ENCODE measurements at places on chromosomes 3 and 15.

DNA sequence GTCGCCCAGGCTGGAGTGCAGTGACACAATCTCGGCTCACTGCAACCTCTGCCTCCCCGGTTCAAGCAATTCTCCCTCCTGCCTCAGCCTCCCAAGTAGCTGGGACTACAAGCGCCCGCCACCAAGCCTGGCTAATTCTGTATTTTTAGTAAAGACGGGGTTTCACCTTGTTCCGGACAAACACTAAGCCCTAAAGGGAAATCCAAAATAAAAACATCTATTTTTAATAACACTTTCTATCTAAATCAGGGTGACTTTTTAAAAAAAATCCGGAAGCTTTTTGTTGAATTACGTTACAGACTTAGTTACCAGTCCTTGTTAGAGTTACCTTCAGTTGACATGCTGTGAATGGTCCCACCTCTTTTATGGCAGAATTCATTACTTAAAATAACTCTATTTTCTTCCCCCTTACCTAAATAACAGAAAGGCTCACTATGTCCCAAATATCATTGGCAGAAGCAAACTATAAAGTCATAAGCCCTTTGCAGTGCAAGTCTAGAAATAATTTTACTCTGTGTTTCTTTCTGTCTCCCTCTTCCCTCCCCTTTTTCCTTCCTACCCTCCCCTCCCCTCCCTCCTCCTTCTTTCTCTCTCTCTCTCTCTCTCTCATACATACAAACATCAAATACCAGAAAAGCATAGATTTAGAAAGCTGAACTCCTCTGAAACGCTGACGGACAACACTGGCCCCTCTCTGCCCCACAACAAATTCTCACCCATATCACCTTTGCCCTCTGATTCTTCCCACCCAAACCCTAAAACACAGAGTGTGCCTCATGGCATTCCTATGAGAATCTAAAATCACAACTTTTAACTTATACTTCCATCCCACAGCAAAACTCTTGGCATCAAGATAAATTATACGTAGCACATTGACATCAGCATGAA, 18.3 kb downstream of the THBS1 start:
- no peak for DNase-seq

DNA sequence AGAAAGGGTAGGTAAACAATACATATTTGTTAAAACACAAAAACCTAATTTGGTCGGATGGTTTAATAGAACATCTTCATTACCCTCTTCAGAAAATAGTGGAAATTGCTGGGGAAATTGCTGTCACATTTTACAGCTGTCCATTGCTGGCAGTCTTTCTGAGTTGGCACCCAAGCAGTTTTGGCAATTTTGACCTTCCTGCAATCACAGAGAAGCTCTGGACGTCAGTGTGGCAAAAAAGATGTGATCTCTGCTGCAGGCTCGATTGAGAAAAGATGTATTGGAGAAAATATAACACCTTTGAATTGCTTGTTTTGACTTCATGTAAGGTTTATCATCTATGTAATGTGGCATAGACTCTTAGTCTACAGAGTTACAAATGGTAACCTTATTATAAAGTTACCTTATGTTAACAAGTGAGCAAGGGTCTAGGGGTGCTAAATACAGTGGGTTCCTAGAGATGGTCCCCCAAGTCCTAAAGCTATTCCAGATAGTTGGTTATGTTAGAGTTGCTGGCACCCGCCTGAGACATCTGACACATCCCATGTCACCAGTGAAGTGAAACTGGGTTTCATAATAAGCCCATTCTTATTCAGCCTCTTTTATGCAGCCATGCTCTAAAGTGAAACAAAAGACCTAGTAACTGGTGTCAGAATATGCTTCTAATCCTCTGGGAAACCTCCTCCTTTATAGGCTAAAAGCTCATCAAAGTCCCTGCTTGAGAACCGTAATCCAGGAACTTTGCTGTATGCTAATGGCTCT, 14.0 kb downstream of the UBE2E1 start:
- DNase-seq, result no peak

DNA sequence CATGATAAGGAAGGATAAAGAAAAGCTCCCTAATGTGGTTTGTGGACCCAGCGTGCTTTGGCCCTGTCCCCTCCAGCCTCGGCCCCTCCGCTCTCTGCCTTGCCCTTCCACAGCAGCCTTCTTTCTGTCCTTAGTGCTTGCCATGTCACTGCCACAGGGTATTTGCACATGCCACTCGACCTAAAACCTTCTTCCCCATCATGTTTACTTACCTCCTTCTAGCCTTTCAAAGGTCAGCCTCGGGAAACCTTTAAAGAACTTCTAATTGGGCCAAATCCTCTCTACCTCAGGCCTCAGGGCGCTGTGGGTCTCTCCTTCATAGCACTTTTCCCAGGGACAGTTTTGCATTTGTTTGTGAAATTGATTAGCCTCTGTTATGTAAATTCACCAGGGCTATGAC, 73.0 kb downstream of the SCN11A start:
- no peak for DNase-seq

DNA sequence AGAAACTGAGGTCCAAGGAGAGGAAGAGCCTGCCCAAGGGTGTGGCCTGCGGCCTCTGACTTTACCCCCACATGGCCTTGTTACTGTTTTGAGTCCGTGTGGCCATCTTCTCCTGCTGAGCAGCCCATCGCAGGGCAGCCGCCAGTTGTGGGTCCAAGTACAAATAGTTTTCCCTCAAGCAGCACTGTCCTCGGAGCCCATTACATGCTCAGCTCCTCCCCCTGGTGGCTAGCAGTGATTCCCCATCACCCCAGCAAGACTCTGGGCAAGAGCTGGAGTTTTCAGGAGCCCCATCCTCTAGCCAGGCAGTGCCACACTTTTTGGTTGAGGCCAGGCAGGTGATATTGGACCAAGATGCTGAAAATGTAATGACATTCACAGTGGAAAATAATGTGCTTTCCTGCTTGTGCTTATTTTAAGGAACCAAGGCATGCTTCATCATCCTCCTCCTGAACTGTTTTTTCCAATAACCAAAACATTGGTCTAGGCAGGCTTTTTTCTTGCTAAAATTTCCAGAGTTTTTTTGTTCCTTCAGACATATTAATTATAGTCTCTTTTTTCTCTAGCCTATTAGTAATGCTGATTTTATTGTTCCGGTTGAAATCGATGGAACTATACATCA, 23.2 kb upstream of the VILL start:
- DNase-seq, result peak; percentile 64

DNA sequence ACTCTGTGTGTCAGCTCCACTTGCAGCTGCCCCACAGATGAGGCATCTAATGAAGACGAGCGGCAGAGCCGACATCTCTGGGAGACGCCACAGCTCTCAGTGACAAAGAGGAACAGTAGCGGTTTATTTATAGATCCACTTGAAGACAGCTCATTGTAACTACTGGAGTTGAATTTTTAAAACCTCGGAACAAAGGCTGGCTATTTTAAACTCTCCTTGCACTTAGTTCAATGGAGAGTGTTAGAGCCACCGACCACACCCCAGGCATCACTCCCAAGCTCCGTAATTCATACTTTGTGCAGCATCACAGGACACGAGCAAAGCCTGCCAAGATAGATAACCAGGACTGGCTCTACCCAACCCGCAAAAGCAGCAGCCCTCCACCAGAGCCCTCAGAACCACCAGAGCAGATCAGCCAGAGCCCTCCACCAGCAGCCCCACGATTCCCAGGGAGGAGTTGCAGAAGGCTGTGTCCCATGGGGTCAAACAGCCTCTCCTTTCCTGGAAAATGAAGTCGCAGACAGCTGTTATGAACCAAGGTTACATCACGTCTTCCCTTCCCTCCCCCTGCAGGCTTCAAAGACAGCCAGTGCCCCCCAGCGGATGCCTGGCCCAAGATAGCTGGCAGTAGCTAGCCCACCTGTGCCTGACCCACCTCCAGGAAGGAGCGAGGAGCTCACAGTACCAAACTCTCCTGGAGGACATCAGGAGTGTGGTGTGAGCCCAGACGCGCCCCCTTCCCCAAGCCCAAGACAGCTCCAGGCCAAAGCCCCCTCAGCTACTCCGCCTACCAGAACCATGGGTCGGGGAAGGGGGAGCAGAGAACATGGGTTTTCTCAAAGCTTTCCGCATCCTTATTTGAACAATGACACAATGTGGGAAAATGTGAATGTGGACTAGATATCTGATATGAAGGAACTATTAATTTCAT, 45.7 kb downstream of the POC1A start:
- DNase-seq, result peak; percentile 94

DNA sequence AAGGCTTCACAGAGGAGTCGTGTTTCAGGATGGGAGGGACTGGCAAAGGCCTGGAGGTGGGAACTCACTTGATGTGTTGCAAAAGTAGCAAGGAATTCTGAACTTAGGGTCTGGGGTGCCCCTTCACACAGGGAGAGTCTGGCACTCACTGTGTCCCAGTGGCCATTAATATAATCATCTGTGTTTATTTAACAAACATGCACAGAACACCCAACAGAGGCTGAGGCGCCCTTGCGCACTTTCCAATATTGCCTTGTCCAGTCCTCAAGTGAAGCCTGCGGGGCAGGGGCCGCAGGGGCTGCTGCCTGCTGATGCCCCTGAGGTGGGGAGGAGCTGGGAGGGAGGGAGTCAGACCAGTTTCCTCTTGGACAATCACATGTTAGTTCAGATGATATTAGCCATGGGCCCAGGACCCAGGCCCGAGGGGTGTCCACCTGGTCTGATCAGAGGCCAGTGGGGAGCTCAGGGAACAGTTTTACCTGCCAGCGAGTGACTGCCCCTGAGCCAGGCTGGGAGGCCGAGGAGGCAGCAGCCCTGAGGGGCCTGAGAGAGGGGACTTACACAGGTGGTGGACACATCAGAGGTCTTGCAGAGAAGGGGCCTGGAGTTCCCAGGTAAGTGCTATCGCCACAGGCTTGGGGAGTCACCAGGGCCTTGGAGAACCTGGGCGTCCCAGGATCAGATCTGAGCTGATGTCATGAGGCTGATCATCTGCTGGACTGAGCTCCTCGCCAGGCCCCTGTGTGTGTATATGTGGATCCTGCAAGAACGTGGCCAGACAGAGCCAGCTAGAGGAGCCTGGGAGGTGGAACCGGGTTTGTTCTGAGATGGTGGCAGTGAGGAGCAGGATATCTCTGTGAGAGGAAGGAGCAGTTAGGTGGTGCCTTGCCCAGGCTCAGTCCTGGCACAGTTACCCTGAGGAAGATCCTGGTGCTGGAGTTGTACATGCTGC, 13.8 kb upstream of the TXNRD3 start:
- DNase-seq, result no peak

DNA sequence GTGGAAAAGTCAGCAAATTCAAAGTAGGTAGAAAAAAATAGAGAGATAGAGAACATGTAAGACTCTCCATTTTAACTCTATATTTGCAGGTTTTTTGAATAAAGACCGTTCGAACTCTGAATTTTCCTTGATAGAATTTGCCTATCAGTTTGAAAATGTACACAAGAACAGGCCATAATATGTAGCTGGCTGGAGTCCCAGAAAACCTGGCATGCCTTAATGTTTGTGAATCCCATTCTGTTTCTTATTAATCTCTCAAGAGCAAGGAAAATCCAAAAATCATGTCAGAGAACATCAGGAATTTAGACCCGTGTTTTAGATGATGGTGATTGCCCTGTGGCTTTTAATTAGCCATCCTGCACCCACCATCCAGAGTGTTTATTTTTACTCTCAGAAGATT, 7.2 kb upstream of the CFAP161 start:
- peak; percentile 82 for DNase-seq

- DNase-seq, result peak; percentile 25
Measured at GRCh38 chr3:104367000-104367399, 999.7 kb upstream of the ALCAM start.

GRCh38 chr15:100721758-100722550, 119.6 kb downstream of the ASB7 start:
- DNase-seq, result peak; percentile 94

DNA sequence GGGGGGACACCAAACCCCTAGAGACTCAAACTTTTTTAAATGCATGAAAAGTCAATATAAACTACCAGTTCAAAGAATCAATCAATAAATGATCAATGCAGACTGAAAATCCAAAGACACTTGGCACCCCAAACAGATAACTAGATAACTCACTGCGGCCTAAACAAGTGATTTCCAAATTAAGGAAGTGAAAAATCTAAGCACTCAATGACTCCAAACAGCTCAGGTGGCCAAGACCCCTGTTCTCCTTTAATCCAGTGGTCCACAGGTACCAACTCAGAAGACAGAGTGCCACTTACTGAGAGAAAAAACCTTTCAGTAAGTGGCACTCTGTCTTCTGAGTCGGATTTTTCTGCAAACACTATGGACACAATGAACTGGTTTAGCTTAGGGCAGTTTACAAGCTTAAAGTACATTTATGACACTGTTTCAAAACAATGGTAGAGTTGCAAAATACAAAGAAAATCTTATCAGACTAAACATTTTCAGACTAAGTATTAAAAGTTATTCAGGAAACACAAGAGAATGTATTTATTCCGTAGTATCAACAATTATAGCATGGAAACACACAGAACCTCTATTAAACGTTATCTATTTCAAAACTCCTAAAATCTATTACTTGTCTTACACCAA, 4.7 kb downstream of the DLG1 start:
- no peak for DNase-seq

DNA sequence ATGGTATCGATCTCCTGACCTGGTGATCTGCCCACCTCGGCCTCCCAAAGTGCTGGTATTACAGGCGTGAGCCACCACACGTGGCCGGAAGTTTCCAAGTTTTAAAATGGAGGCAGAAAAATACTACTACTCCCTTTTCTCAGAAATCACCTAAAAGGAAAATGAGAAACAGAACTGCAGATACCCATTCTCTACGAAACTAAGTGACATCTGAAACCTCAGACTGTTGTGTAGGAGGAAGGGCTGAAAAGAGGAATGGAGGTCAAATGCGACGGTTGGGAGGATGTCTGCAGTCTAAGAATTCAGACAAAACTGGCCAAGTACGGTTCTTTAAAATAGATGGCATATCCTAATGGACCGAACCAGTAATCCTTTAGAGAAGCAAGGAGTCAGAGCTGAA, 24.1 kb downstream of the WDR48 start:
- DNase-seq, result no peak

DNA sequence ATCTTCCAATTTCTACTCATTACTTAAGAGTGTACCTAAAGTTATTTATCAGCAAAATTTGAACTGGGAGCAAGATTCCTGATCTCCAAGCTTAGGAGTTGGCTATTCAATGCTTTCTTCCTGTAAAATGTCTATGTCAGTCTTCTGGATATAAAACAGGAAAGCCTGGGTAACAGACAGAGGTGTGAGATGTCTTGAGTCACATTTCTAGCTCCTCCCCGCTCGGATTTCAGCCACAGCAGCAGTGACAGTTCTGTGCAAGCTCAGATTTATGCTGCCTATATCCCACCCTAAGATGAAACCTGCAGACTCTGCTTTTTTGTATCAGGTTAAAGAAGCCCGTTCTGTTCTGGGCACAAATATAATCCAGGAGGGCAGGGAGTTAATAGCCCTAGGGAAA, 2.1 kb upstream of the ARMC8 start:
- no peak for DNase-seq

GRCh38 chr15:28903555-28903954, 17.8 kb downstream of the APBA2 start:
- DNase-seq, result no peak
